Activated naive CD4-positive, alpha-beta T cell treated with anti-CD3 and anti-CD28 coated beads, Interleukin-2, amount 10 ng/mL, durations not matched to agents 7 days and 5 days (primary cell): ENCODE measurements at places on chromosomes 5 and 9.

DNA sequence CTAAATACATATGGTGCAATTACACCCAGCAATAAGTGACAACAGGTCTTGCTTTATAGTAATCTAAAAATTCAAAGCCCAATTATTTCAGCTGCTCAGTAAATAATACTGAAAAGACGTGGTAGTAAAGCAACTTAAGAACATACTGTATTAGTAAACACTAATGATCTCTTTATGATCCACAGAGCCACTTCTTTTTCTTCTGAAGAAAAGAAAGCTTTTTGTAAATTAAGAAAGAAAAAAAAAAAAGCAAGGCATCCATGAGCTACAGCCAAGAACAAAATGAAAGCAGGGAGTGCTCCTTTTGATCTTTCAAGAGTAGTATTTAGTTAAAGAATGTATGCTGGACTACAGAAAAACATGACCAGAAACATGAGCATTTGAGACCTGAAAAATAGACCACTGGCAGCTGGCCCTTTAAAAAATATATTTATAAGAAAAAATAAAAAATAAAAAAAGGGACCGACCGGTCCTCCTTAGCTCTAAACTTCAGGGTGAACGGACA, 348.7 kb downstream of the GLIS3 start:
- no peak for DNase-seq

GRCh38 chr9:81526587-81526986, 162.8 kb downstream of the TLE1 start:
- no peak for DNase-seq

DNA sequence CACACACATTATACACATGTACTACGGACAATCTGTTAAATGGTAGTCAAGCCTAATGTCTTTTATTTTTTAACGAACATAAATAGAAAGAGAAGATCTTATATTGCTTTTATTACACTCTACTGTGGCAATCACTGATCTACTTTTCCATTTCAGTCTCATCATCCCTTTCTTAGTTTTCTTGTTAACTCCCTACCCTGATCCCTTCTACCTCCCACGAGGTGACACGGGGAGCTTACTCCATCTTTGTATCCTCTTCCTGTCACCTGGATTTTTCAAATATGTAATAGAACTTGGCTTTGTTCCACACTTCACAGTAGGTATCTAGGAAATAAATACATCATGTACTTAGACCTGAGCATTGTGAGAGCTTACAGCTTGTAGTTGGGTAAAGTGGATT, 211.0 kb downstream of the PIK3R1 start:
- DNase-seq, result no peak

GRCh38 chr5:149585910-149586309, 4.6 kb downstream of the ARHGEF37 start:
- DNase-seq, result no peak

- no peak for DNase-seq
Measured at GRCh38 chr9:94768766-94769165, 42.3 kb downstream of the AOPEP start.

DNA sequence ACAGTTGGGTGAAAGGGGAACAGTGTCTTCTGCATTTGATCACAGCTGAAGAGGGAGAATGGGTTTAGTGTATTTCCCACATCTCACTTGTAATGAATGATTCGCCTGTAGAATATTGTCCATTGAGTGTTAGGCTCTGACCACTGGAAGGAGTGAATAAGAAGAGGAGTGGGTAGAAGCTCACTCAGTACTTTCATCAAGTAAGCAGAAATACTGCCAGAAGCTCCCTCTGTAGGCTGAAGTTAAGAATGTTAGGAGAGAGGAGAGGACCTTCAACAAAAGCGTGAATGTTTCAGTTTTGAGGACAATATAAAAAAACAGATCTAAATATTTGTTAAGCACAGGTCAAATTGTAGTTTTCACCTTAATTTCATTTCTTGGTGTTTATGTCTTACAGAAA, 27.5 kb downstream of the FSD1L start:
- DNase-seq, result no peak

DNA sequence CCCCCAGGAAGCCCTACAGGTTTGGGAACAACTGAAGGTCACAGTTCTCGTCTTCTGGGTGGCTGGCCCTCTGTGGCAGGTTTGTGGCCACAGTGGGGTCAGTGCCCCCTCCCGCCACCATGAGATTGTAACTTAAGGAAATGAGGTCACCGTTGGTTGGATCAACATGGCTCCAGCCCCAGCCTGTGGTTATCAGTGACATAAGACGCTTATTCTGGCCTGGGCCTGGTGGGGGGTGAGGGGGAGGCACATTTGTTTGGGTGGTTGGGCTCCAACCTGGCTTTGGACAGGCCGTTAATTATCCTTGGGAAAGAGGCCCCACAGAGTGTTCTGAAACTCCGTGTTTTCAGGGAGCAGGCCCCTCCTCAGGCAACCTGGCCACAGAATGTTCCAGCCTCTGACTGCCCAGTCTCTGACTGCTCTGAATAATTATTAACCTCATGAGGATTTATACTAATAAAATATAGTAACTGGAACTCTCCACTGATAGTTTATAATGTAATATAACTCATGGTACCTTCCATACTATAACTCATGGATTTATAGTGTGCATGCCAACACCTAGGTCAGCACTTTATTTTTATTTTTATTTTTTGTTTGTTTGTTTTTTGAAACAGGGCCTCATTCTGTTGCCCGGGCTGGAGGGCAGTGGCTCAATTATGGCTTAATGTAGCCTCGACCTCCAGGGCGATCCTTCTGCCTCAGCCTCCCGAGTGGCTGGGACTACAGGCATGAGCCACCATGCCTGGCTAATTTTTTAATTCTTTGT, 58.0 kb upstream of the RPL26L1 start:
- no peak for DNase-seq

DNA sequence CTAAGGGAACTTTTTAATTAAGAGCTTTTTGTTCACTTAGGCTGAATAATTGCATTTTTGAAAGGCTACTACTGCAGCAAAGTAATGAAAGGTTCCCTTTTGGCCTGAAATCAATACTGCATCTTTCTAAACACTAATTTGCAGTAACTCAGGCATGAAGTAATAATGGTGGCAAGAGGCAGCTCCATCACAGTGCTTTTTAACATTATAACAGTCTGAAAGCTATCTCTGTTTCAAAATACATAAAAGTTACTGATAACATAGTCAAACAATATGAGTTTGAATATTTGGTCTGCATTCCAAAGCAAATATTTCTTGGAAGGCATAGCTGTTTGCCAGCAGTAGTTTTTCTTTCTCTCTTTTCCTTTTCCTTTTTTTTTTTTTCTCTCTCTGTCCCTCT, 113.4 kb downstream of the FBN2 start:
- DNase-seq, result no peak

DNA sequence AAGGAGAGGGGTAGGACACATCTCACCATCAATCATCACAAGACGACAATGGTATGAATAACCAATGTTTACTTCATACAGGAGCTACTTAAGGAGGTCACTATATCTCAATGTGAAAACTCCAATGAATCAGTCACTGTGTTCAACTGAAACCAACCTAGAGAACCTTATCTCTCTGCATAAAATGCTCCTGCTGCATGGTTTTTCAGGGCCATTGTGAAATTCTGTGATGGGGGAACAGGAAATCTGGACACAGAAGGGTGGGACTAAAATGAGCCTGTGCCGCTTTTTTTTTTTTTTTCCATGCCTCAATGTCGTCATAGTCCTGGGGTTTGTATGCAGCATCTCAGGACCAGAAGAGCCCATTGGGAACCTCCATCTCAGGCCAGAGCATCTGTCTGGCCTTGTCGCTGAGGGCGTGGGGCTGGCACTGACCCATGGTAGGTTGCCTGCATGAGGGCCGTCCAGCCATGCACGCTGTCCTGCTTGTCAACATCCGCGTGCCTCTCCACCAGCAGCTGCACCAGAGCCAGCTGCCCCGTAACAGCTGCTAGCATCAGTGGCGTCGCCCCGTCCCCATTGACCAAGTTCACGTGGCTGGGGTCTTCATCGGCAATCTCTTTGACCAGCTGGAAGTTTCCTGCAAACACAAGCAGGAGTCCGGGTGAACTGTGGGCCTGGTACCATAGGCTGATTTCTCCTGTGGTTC, 12.7 kb downstream of the ANKS6 start:
- DNase-seq, result no peak

DNA sequence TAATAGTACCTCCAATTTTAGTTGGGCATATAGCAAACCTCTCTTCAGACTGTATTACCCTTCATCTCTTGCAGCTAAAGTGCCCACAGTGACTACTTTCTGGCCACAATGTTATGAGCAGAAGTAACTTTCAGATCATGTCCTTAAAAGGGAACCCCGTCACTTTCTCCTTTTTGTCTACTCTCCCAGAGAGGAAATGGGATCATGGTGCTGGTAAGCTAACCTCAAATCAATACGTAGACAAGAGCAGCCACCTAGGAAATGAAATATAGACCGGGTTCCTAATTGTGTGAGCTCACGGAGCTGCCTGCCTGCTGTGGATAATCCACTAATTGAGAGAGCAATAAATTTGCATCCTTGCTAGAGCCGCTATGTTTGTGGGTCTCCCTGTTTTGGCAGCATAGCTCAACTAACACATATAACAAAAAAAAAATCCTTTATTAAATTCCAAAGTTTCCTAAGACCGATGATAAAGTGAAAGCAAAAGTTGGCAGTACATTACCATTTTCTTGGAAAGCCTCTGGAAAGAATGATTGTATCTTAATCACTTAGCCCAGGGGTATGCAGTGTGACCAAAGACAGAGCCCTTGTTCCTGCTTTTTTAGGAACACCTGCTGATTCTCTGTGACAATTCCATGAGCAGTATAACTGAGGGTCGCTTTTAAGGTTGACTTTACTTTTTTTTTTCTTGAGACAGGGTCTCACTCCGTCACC, 5.6 kb upstream of the IL7R start:
- no peak for DNase-seq

DNA sequence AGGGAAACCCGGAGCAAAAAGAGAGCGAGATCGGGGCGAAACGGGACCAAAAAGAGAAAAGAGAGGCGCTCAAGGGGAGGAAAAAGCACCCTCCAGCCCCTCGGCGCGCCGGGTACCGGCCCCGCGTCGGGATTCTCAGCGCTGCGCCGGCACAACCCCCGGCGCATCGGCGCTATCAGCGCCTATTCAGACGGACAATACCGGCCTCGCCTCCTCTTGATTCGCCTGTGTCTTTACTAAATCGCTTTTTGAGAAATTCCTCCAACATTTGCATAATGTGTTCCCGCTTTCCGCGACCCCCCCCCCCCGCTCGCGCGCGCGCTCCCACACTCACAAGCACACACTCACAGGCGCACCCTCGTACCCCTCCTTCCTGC, 578 bp downstream of the LHX6 start:
- DNase-seq, result no peak

DNA sequence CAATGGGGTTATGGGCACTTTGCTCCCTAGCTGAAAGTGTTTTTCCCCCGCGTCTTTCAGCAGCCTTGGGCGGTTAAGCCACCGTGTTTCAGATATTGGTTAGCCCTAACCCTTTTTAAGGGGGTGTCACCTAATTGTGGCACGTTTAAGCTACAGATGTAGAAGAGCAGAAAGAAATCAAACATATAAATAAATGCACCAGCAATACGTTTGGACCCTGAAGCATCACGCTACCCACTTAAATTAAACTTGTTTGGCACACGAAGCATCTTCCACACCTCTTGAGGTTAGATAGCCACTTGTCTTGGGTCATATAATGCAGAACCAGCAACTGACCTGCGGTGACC, 768 bp downstream of the YTHDC2 start:
- no peak for DNase-seq

GRCh38 chr5:16881251-16881650, 54.8 kb downstream of the MYO10 start:
- no peak for DNase-seq

- no peak for DNase-seq
Measured at GRCh38 chr9:17484906-17485305, 94.0 kb upstream of the SH3GL2 start.

DNA sequence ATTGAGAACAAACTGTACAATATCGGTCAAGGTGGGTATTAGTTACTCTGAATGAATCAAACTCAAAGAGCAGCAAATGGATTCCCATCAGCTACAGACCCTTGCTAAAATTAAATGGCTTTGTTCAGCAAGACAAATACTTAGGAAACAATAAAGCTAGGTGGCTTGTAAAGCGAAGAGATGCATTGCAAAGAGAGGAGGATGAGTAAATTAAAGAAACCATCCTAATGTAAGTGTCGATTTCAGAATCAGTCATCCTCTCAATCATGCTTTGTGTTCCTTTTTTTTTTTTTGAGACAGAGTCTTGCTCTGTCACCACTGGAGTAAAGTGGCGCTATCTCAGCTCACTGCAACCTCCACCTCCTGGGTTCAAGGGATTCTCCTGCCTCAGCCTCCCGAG, 359.2 kb upstream of the ZNF462 start:
- no peak for DNase-seq

DNA sequence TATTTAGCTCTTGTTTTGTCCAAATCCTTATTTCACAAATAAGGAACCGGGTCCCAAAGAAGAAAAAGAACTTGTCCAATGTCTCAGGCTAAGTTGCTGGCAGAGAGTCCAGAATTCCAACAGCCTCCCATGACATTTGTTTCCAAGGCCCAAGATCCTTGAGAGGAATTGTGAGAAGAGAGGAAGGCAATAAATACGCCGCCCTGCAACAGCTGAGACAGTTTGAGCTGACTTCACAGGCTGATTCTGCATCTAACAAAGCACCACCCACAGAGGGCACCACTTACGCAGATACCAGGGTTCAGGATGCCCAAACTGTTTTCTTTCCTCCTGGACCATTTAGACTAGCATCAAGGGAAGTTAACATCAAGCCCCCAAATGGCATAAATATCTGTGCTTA, 211.3 kb downstream of the FAM114A2 start:
- no peak for DNase-seq

DNA sequence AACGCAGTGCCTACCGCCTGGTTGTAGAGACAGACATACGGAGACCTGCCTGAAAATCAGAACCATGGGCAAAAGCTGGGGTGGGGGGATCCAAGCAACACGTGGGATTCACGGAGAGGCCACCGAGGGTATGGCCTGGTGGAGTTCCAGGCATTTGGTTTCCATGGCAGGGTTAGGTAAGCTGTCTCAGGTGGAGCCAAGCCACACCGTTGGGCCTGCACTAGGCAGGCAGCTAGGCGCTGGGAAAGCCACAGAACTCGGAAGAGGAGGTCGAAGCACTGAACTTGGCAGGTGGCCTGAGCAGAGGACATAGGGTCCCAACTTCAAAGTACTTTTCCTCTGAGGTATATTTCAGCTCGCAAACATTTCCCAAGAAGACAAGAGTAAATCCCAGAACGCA, 111.6 kb downstream of the ISL1 start:
- DNase-seq, result no peak

GRCh38 chr9:72827950-72828731, 124.7 kb downstream of the ALDH1A1 start:
- DNase-seq, result no peak

DNA sequence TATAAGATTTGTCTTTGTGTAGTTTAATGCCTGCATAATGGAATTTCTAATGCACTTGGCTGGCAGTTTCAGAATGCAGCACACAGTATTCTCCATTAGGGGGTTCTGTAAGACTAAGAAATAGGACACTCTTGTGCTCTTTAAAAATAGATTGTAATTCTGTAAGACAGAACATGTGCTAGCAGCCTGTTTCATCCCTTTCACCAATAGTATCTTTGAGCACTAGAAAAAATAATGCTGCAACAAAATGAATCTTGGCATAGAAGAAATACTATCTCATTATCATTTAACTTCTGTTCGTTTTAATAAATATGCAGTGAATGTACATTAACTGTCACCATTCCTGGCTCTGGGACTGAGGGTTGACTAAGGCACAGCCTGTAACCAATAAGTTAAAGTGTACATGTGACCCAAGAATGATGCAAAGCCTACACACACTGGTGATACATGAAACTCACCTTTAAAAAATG, 23.8 kb upstream of the ZNF622 start:
- DNase-seq, result no peak

GRCh38 chr5:29229461-29229860, 1964.0 kb upstream of the CDH6 start:
- no peak for DNase-seq

GRCh38 chr9:77021922-77022782, 2.7 kb downstream of the FOXB2 start:
- DNase-seq, result no peak
